Activated CD8-positive, alpha-beta T cell treated with anti-CD3 and anti-CD28 coated beads, Interleukin-2, amount 10 ng/mL, durations not matched to agents 7 days and 5 days (primary cell): ENCODE measurements at places on chromosomes 6 and 20.
A peak's percentile ranks its signal among the peaks of the same experiment; 100 is the strongest.

- H3K4me1 ChIP-seq: no peaks in the 10 kb centered on the region
- H3K36me3 ChIP-seq: no peaks in the 10 kb centered on the region
- H3K27me3 ChIP-seq: no peaks in the 10 kb centered on the region
- DNase-seq: no peak
- no peak overlapping the region for H3K27ac ChIP-seq
These were observed 47.7 kb downstream of the FAM184A start for GRCh38 chr6:119030759-119031158.

GRCh38 chr20:61789329-61789728, 276.4 kb downstream of the TAF4 start:
- no peaks in the 10 kb centered on the region for H3K4me1 ChIP-seq
- no peaks in the 10 kb centered on the region for H3K27me3 ChIP-seq

- no peak overlapping the region for H3K27ac ChIP-seq
- no peak for DNase-seq
- H3K4me3 ChIP-seq: no peak overlapping the region
- peaks cover 38% of the 10 kb centered on the region for H3K27me3 ChIP-seq
- H3K4me1 ChIP-seq: peaks cover 2% of the 10 kb centered on the region
These were observed 1.7 kb downstream of the CAP2 start for GRCh38 chr6:17395112-17395511.

DNA sequence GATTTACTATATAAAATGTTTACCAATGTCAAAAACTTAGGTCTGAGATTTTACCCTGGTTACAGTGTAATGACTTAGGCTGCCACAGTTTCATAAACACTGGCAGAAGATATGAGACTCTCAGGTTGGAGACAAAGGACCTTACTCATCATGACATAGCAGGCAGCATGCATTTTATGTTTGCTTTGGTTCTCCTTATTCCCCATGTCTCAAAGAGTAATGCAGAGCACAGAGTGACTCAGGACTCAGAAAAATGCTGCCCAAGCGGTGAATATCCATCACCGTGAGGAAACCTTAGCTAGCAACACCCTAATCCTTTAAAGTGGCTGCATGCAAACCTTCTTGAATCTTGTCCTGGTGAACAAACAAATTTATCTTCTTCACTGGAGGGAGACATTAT, 112.1 kb upstream of the EYS start:
- no peak overlapping the region for H3K4me3 ChIP-seq
- H3K36me3 ChIP-seq: no peaks in the 10 kb centered on the region
- no peaks in the 10 kb centered on the region for H3K4me1 ChIP-seq
- no peak overlapping the region for H3K27ac ChIP-seq
- no peak for DNase-seq
- no peaks in the 10 kb centered on the region for H3K27me3 ChIP-seq

- peaks cover 38% of the 10 kb centered on the region for H3K4me1 ChIP-seq
- no peaks in the 10 kb centered on the region for H3K27me3 ChIP-seq
- no peak overlapping the region for H3K27ac ChIP-seq
- DNase-seq: peak; percentile 29
- H3K36me3 ChIP-seq: peaks cover 15% of the 10 kb centered on the region
These were observed 659 bp downstream of the TAF4 start for GRCh38 chr20:62064770-62065673.

GRCh38 chr6:143745166-143746133, 67.7 kb downstream of the PHACTR2 start:
- no peak overlapping the region for H3K27ac ChIP-seq
- no peak for DNase-seq
- no peaks in the 10 kb centered on the region for H3K4me1 ChIP-seq
- no peaks in the 10 kb centered on the region for H3K27me3 ChIP-seq
- peaks cover 2% of the 10 kb centered on the region for H3K36me3 ChIP-seq

- no peaks in the 10 kb centered on the region for H3K27me3 ChIP-seq
- H3K36me3 ChIP-seq: peaks cover 36% of the 10 kb centered on the region
- no peaks in the 10 kb centered on the region for H3K4me1 ChIP-seq
- no peak for DNase-seq
These were observed 84.2 kb downstream of the PREP start for GRCh38 chr6:105318660-105319059.

DNA sequence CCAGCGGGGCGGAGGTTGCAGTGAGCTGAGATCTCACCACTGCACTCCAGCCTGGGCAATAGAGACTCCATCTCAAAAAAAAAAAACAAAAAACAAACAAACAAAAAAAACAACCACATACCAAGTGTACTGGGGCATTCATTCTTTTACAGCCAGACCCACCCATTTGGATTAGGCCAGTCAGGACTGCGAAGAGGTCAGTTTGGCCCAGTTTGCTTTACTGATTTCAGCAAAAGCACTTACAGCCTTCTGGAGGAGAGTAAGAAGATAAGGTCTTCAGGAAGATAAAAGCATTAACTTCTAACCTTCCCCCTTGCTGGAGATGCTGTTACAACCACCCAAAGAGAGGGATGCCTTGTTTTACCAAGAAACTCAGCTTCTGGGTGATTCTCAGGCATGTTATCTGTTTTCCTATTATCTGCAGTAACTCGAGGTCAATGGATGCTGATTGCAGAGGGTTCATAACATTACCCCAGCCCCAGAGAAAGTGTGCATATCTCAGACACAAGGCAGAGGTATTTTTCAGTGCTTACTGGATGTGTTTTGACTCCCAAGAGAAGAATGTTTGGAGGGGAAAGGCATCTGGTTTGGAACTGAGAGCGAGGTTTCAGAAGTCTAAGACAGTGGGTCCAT, 118.9 kb downstream of the RIN2 start:
- H3K4me1 ChIP-seq: no peaks in the 10 kb centered on the region
- H3K27me3 ChIP-seq: peaks cover 2% of the 10 kb centered on the region
- H3K27ac ChIP-seq: no peak overlapping the region
- no peak for DNase-seq

GRCh38 chr6:73362869-73363536, 545 bp downstream of the KHDC3L start:
- H3K36me3 ChIP-seq: no peaks in the 10 kb centered on the region
- no peak overlapping the region for H3K27ac ChIP-seq
- peaks cover 6% of the 10 kb centered on the region for H3K27me3 ChIP-seq
- no peak for DNase-seq
- no peak overlapping the region for H3K4me3 ChIP-seq

- H3K27me3 ChIP-seq: no peaks in the 10 kb centered on the region
- H3K4me3 ChIP-seq: no peak overlapping the region
- peak overlapping the region; percentile 66 for H3K27ac ChIP-seq
- peaks cover 25% of the 10 kb centered on the region for H3K4me1 ChIP-seq
- no peak for DNase-seq
These were observed 28.2 kb downstream of the SNX5 start for GRCh38 chr20:17940224-17940971.

DNA sequence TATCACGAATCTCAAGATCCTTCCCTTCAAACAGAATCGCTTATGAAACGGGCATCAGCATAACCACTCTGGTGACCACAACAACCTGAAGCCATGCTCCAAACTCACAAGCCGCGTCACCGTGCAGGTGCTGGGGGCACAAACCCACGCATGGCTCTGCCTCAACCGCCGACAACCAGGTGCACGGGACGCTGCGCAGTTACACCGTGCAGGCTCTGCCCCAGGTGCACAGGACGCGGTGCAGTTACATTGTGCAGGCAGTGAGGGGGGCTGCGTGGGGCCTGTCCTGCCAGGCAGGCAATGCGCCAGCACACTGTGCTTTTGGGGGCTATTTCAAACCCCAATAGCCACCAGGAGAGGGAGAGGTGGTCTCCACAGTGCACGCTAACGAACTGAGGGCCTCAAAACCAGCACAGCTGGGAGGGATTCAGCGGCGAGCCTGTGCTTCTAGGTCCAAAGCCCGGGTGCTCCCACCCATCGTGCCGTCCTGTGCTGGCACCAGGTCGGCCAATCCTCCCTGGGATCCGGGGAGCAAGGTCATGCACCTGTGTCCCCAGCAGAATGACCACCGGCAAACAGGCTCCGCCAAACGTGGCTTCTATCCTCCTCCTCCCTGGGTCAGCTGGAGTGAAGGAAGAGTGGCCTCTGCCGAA, 35.8 kb downstream of the ZBTB46 start:
- H3K4me3 ChIP-seq: no peak overlapping the region
- peaks cover 17% of the 10 kb centered on the region for H3K27me3 ChIP-seq
- peaks cover 6% of the 10 kb centered on the region for H3K4me1 ChIP-seq
- no peaks in the 10 kb centered on the region for H3K36me3 ChIP-seq
- H3K27ac ChIP-seq: no peak overlapping the region
- DNase-seq: no peak

DNA sequence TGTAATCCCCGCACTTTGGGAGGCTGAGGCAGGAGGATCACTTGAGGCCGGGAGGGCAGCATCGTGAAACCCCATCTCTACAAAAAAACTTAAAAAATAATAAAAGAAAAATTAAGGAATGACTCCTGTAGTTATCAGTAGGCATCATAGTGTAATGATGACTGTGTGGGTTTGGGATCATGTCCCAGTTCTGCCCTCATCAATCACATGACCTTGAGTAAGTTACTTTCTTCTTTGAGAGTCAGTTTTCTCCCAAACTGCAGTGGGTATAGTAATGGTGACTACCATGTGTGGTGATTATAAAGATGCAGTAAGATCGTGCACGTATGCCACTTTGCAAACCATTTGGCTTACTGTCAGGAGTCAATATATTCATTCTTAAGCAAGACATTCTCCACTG, 89.2 kb downstream of the TXNDC5 start:
- H3K27me3 ChIP-seq: peaks cover 5% of the 10 kb centered on the region
- H3K27ac ChIP-seq: no peak overlapping the region
- H3K4me3 ChIP-seq: no peak overlapping the region
- no peaks in the 10 kb centered on the region for H3K36me3 ChIP-seq
- H3K4me1 ChIP-seq: no peaks in the 10 kb centered on the region

DNA sequence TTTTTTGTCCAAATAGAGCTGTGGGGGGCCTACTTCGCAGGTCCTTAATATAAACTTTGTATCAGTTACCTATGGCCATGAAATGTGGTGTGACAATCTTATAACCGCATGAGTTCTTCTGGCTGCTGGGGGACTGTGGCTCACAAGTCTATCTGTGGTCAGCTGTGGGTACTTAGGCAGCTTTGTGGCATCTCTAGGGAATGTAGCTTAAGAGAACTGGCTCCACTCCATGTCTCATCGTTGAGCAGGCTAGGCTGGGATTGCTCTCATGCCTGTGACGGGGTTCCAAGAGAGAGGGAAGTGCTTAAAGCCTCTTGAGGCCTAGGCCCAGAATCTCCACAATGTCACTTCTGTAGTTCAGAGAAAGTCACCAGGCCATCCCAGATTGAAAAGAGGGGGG, 140.5 kb downstream of the BTBD3 start:
- peaks cover 6% of the 10 kb centered on the region for H3K4me1 ChIP-seq
- H3K4me3 ChIP-seq: no peak overlapping the region
- H3K27me3 ChIP-seq: no peaks in the 10 kb centered on the region
- H3K27ac ChIP-seq: no peak overlapping the region
- no peaks in the 10 kb centered on the region for H3K36me3 ChIP-seq
- DNase-seq: no peak

GRCh38 chr6:11705483-11705882, 73.1 kb downstream of the ADTRP start:
- no peak for DNase-seq
- H3K27ac ChIP-seq: no peak overlapping the region
- H3K4me1 ChIP-seq: peaks cover 9% of the 10 kb centered on the region
- peaks cover 2% of the 10 kb centered on the region for H3K36me3 ChIP-seq

GRCh38 chr20:63811491-63811875, 19.6 kb downstream of the ZBTB46 start:
- no peak for DNase-seq
- no peaks in the 10 kb centered on the region for H3K4me1 ChIP-seq
- H3K27me3 ChIP-seq: no peaks in the 10 kb centered on the region
